Omental fat pad (tissue), 4 donors: ENCODE measurements at places on chromosomes 2 and 18.

- no peak for DNase-seq
Measured at GRCh38 chr18:44601447-44601846, 79.2 kb upstream of the SETBP1 start.

DNA sequence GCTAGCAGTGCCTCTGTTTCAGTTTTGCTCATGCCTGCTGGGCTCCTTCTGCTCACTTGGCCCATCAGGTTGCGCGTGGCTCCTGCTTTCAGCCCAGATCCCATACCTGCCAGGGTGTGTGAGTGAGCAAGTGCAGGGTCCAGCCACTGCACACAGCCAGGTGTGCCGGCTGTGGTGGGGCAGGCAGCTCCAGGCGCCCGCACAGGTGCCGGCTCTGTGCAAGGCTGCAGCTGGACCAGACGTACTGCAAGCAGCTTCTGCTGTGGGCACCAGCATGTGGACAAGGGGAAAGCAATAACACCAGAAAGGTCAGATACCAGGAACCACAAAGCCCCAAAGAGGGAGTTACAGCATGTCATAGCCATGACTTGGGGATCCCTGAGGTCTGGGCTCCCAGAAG is 5.6 kb upstream of the PCARE start:
- DNase-seq: no peak

- DNase-seq: no peak
Measured at GRCh38 chr2:70691497-70692140, 76.4 kb downstream of the ADD2 start.

DNA sequence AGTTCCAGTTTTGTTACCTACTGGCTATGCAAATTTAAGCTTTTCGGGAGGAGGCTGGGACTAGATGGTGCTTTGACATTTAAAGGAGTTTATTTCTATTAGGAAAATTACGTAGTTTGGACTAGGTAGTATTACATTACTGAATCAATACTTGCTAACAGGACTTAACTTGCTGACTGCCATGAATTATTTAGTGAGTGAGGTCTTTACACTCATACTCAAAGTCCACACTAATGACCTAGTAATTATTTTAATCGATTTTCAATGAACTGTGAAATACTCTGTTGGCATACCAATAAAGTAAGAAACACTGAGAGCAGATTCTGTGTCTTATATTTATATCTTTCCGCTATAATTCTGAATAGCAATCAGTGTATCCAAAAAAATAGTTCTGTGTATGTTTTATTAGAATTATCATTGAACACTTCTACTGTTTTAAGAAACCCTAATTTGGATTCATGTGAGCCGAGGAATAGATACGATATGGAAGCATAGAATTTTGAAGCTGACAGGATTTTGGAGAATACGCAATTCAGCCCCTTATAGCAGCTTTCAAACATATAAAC is 55.0 kb downstream of the CHST9 start:
- DNase-seq: no peak

DNA sequence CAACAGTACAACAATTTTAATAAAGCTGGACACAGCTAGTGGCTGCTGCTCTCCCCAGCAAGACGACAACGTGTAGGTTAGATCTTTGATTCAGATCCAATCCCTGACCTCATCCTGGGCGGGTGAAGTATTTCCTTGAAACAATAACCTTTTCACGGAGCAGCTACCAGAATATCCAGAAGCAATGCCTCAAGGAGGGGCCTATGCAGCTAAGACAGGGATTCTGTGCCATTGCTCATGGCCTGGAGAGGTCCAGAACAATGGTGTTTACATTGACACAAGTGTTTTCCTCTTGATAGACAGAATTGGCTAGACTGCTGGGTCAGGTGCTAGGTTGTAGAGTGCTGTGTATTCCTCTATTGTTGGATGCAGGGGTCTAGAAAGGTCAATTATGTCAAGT is 520.1 kb downstream of the BCL11A start:
- DNase-seq: no peak

DNA sequence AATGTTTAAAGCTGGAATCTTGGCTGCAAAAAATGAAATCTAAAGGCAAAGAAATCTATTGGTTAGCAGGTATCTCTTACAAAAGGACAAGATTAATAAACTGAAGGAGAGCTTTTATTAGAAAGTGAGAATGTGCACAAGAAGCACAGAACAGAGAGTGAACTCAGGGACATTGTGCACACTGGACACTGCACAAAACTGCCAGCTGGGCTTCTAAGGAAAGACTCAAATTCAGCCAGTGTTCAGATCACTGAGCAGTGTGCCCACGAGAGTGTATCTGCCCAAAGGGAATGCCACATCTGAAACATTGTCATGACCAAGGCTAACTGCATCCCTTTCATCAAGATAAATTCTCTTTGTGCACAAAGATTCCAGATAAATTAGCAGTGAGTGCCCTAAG is 129.7 kb upstream of the KCNH7 start:
- no peak for DNase-seq

DNA sequence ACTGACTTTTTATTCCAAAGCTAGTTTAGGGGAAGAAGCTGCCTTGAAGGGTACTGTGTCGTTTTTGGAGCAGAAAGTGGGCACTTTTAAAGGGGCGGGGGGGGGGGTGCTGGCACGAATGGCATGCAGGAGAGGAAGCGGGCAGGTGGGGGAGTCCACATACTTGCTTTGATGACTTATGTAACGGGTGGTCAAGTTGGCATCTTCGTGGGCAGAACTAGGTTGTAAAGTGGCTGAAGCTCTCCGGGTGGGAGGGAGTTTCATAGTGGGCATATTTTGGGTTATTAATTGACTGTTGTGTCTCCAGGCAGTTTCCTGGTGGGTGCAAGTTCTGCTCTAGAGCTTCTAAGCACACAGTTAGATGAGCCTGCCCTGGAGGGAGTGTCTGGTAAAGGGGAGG is 19.9 kb downstream of the PCARE start:
- no peak for DNase-seq

DNA sequence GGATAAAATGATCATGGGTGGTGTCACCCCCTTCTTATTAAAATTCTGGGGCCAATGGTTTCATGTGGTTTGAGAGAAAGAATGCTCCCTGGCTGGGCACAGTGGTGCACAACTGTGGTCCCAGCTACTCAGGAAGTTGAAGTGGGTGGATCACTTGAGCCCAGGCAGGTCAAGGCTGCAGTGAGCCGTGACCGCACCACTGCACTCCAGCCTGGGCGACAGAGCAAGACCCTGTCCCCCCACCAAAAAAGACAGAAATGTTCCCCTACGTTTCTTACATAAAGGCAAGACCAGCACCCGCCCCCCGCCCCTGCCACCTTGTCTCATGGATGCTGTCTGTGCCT is 53.0 kb upstream of the ID2 start:
- DNase-seq: no peak

- peak; percentile 7 for DNase-seq
Measured at GRCh38 chr2:71607151-71607889, 154.0 kb downstream of the DYSF start.

GRCh38 chr2:139217641-139218040 is 437.5 kb upstream of the NXPH2 start:
- DNase-seq: no peak

- DNase-seq: no peak
Measured at GRCh38 chr2:219789476-219789875, 162.0 kb downstream of the SLC4A3 start.
